T-cell (primary cell): ENCODE measurements at places on chromosomes 7 and 10.

DNA sequence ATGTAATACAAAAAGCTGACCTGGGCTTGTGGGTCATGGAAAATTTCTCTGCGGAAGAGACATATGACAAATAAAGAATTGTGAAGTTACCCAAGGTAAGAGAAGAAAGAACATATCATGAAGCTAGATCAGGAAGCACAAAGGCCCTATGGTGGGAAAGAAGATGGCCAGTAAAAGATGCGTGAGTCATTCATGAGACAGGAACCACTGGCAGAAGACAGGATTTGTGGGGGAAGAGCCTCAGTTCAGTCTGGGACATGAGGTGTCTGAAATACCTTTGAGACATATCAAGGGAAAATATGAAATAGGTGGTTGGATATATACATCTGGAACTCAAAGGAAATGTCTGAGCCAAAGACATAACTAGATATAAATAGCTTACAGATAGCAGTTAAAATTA lies 27.7 kb upstream of the AMPH start:
- DNase-seq, result no peak

DNA sequence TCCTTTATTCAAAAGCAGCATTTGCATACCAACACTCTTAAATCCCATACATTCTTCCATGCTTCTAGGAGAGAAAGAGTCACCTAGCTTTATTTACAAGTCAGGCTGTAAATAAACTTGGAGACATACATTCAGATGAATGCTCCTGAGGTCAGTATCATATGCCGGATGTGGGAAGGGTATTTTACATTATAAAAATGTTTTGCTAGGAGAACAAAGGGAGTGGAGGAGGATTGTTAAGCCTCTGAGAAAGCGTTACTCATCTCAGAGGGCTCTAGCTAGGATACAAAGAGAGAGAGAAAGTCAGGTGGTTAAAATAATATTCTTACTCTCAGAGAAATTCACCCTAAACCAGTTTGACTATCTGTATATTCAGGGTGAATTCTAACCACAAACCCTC lies 300.9 kb upstream of the NPSR1 start:
- no peak for DNase-seq

GRCh38 chr10:72796042-72796441 lies 97.5 kb upstream of the OIT3 start:
- DNase-seq, result no peak

DNA sequence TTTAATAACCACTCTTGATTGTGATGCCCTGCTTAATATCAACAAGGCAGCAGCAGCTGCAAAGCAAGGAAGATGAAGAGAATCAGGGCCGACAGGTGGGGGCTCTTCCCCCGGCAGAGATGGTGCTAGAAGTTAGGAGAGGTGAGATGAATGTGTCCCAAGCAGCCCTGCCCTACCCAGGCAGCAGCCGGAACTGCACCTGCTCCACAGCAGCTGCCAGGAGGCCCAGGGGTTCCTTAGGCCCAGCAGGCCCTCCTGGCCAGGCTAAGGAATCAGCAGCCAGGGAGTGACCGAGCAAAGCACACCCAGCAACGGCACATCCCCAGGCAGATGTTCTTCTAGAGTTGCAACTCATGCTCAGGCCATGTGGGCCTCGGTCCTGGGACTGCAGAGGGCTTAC lies 17.9 kb downstream of the AFAP1L2 start:
- DNase-seq, result no peak

- DNase-seq, result no peak
These were observed 1.9 kb upstream of the UNC5B start for GRCh38 chr10:71210542-71210871.

GRCh38 chr7:159197066-159197975 lies 52.7 kb upstream of the VIPR2 start:
- no peak for DNase-seq

GRCh38 chr10:1938317-1938716 lies 201.0 kb upstream of the ADARB2 start:
- peak; percentile 61 for DNase-seq

GRCh38 chr10:119754085-119754484 lies 28.2 kb downstream of the INPP5F start:
- DNase-seq, result no peak

DNA sequence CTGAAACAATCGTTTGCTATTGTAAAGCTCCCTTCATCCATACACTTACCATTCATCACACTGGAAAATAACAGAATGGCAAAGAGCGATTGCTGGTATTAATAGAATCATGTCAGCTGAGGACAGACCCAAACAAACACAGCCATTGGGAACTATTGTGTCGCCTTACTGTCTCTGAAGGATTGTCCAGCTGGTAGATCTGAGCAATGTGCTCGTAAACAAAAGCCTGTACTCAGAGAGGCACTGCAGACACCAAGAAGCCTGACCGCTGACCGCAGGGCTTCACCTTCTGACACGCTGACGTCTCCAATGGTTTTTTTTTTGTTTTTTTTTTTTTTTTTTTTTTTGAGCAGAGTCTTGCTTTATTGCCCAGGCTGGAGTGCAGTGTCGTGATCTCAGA lies 151.0 kb upstream of the FRMD4A start:
- no peak for DNase-seq

GRCh38 chr7:114934713-114935112 lies 12.8 kb downstream of the MDFIC start:
- no peak for DNase-seq

GRCh38 chr7:158249692-158250091 lies 337.9 kb downstream of the PTPRN2 start:
- no peak for DNase-seq

DNA sequence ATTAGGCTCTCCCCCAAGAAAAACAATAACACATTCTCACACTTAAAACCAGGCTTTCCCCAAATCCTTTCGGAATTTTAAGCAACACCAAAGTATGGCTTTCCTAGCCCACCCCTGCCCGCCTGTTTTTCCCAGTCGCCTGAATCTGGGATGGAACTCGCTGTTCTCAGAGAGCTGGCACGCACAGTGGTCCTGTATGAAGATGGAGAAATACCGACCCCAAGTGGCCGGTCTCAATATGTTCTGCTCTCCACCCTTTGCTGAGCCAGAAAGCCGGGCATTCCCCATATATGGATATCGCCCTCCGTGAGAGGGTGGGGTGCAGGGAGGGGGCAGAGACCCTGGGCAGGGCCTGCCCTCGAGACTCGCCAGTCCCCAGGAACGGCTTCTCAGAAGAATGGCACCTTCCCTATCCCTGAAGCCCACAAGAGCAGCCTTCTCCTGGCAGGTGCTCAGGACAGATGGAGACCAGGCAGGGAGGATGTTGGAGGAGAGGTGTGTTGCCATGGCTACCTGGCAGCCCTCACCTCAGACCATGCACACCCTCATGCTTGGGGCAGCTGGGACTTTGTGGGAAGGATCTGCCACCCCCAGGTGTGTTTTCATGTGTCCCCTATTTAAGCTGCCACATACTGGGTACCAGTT lies 3.4 kb downstream of the TACR2 start:
- DNase-seq, result peak; percentile 19

GRCh38 chr10:98916526-98917125 lies 319.0 kb downstream of the HPSE2 start:
- no peak for DNase-seq

DNA sequence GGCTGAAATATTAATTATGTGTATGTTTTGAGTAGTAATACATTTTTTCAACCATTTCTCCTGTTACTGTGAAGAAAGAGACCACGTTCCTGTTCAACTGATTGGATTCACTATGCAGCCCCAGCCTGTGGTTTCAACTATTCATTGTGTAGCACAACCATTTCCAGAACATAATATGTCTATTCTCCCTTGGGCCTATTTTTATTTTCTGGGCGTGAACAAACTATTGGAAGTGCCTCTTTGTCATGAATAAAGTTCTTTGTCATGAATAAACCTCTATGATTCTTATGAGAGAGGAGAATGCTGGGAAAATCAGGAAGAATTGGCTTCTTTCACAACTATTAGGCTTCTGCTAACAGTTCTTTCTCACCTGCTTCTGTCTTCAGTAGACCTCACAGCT lies 152.4 kb downstream of the GNAT3 start:
- DNase-seq, result no peak

- no peak for DNase-seq
These were observed 36.2 kb downstream of the STAMBPL1 start for GRCh38 chr10:88916231-88916630.

GRCh38 chr7:128728598-128728997 lies 10.6 kb upstream of the CALU start:
- no peak for DNase-seq

GRCh38 chr10:69817078-69817581 lies 15.4 kb downstream of the COL13A1 start:
- DNase-seq, result no peak

DNA sequence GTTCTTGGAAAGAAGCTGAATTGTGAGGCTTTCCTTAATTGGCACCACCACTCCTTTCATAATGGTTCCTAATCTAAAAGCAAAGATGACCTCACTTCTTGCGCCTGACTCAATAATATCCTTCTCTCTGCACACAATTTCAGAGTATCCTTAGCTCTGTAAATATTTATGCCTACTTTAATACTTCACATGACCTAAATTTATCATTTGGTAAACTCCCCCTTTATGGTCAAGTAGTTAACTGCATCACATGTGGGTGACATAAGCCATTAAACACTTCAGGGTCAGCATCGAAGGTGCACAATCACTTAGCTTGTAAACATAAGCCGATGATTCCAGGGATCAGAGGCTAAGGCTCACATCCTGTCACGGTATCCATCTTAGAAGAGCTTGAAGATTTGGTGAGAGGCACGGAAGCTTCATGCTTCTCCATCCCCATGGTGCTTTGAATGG lies 7.3 kb upstream of the RHOBTB1 start:
- no peak for DNase-seq

- no peak for DNase-seq
These were observed 71.6 kb upstream of the CAMK2B start for GRCh38 chr7:44396931-44397545.

DNA sequence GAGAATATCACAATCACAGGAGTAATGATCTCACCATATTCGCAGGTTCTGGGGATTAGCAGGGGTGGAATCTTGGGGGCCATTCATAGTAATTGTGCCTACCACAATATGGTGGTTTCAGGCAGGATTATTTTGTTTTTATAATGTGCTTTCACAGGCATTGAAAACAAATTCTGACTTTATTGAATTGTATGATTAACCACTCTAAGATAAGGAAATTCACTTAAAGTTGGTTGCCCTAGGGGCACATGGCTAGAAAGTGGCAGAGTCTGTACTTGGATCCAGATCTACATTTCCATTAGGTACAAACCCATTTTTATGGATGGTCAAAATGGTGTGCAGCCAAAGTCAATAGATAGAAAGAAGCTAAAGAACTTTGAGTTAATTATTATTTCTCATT lies 1.7 kb downstream of the CROT start:
- DNase-seq, result no peak

DNA sequence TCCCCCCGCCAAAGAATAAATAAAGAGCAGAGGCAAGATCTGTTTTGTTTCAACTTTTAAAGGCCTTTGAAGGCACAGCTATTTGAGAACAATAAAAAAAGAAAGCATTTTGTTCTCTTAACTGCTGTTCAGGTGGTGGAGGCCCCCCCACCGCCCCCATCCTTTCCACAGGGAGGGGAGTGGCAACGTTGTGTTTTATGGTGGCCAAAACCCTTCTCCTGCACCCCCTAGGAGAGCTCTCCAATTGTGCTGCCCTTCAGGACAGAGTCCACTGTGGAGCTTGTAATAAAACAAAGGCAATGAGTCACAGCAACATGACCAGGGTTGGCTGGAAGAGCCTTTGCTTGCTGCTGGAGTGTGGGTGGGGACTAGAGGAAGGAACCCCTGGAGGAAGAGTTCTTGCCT lies 987.9 kb downstream of the KCNMA1 start:
- DNase-seq, result no peak

DNA sequence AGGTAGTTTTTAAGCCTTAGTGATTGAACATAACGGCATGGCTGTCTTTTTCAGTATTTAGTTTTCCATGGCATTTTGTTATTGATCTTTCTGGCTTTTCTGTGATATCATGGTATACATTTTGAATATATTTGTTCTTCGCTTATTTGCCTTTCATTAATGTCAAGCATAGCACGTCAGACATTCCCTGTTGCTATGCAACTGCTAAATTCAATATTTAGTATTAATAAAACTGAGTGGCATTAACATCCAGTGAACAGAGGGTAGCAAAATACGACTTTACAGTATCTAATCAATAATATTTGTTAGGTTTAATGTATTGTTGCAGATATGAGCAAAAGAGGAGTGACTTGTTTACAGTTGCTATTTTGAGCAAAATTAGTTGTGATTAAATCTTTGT lies 72.5 kb downstream of the LCOR start:
- no peak for DNase-seq

- no peak for DNase-seq
These were observed 89.0 kb downstream of the TRIM24 start for GRCh38 chr7:138549082-138549481.

DNA sequence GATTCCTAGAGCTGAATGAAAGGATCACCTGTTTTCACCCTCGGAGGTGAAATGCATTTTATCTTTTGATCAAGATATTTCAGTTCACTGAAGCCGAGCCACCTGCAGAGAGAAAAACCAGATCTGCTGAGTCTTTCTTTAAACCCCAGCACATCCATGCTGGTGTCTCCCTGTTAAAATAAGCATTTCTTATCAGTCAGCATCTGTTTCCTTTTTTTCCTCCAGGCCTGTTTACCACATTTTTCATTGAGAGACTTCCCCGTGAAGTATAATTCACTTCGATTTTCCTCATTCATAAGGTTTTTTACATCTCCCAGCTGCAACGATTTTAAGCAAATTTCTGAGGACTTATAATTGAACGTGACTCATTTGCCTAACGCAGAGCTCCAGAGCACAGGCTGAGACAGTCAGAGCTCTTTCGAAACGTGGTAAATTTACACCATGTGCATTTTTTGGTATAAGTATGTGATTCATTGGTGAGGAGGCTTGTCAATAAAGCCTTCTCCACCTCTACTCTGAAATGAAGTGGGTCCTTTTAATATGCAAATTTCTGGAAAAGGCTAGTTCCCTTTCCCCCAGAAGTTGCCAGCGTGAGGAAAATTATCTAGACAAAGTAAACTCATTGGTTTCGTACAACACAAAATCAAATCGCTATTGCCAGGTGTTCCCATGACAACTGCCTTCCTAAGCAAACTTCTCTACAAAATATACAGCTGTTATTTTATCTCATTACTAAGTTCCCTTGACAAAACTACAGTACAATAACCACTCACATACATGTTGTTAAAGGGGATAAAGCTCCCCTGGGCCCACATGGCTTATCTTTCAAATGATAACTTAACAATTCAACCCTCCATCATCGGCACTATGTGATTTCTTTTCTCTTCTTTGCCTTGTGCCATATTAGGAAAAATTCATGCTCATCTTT lies 374.8 kb upstream of the AKR1E2 start:
- DNase-seq, result no peak

GRCh38 chr10:114336823-114337509 lies 67.3 kb downstream of the AFAP1L2 start:
- no peak for DNase-seq

GRCh38 chr7:79091011-79091410 lies 362.5 kb downstream of the MAGI2 start:
- DNase-seq, result no peak

DNA sequence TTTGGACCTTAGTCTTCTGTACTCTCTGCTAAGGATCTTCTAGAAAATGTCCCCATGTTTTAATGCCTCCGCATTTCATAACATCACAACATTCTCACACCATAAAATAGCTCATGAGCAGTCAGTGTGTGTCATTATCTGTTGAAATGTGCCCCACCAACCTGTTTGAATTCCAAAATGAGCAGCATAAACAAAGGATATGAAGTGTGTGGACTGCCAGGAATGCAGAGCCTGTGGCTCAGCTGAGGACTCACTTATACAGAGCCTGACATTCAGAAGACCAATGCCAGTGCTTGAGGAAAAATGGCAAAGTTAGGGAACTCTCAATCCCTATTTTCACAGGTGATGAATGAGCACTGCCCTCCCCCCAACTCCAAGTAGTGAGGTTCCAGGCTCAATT lies 621.4 kb downstream of the POM121L12 start:
- no peak for DNase-seq
